ENCODE measurements at places on chromosomes 3 and 15.

DNA sequence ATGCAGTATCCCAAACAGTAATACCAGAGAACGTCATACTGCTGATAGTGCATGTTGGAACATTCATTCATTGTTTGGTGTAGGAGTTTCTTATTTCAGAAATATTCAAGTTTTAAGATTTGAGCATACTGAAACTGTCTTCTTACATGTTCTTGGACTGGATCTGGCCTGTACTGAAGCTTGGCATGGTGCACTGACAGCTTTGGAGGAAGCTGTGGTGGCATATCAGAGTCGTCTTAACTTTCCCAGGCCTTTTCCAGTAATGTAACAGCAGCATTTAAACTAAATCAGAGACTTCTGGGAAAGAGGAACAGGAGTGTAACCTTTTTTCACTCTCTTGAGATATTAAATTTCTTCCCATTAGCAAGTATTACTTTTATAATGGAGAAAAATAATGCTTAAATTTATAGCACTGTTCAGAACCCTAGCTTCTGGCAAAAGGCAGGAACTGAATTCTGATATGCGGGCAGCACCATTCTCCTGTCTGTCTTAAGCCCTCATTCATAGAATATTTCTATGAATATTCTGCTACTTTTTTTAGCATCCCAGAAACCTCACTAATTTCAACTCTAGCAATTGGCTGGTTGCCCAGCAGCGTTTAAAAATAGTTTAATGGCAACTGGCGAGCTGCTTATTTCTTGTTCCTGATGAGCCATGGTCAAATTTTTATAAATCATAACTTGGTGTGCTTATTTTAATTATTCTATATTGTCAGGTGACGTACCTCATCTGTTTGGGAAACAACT lies 31.1 kb downstream of the DNAJC13 start:
- DNase-seq, result no peak

DNA sequence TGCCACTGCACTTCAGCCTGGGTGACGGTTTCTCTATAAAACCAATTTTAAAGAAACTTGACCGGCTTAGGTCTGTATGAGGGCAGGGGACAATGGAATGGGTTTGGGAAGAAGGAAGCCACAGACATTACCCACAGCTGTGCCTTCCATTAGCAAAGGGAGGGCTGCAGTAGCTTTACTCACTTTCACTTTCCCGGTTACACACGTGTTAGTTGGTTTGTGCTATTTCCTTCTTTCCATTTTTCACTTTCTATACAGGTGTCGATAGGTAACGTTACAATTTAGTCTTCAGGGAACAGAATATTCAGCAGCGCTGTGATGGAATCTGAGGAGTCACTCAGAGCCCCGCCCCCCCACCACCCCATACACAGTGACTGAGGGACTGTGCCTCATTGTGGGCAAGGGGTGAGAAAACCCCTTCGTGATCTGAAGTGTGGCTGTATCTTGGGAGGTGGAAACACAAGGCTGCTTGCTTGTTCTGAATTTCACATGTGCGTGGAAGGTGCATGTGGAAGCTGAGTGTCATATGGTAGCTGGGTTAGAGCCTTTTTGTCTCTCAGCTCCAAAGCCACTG lies 44.8 kb upstream of the RPL32 start:
- DNase-seq, result no peak

- no peak for DNase-seq
Observed at GRCh38 chr3:43674345-43675085, 16.2 kb upstream of the ABHD5 start.

- no peak for DNase-seq
Observed at GRCh38 chr15:72592676-72593075, 61.8 kb upstream of the GOLGA6B start.

- no peak for DNase-seq
Observed at GRCh38 chr15:89809093-89809786, 5.4 kb downstream of the ANPEP start.

GRCh38 chr15:51163843-51164242 lies 69.1 kb upstream of the TNFAIP8L3 start:
- no peak for DNase-seq

Data from BE2C (cell line).